CD4-positive, alpha-beta T cell (primary cell): ENCODE measurements at places on chromosomes 11 and 22.

DNA sequence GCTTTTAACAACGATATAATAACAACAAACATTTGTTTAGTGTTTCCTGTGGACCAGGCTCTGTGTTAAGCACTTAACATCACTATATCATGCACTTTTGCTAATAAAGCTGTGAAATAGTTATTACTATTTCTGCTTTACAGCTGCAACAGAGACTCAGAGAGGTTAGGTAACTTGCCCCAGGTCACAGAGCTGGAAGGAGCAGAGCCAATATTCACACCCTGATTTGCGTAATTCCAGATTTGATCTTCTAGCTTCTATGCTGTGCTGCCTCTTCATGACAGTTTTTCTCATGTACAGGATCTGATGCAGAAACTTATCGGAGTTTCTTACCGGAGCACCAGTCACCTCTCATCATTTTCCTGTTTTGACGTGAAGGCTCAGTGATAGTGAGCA is 33.6 kb upstream of the EHF start:
- no peak for DNase-seq

GRCh38 chr11:121711236-121711635 is 258.5 kb upstream of the SORL1-AS1 start:
- DNase-seq = no peak

DNA sequence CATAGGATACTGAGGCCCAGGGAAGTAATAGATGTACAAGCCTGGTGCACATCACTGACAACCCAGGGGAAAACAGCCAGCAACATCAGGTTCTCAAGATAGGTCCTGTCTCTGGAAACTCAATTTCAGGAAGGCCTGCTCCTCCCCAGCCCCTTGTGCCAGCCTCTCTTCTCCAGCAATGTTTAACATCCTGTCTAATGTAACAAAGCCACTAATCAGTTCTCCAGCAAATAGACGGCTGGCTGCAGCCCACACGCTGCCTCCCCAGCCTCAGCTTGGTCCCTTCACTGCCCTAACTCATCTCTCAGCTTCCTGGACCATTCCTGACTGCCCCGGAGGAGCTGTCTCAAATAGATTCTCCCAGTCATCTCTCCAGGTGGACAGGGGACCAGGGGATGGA is 37.8 kb downstream of the RPL27A start:
- DNase-seq = no peak

DNA sequence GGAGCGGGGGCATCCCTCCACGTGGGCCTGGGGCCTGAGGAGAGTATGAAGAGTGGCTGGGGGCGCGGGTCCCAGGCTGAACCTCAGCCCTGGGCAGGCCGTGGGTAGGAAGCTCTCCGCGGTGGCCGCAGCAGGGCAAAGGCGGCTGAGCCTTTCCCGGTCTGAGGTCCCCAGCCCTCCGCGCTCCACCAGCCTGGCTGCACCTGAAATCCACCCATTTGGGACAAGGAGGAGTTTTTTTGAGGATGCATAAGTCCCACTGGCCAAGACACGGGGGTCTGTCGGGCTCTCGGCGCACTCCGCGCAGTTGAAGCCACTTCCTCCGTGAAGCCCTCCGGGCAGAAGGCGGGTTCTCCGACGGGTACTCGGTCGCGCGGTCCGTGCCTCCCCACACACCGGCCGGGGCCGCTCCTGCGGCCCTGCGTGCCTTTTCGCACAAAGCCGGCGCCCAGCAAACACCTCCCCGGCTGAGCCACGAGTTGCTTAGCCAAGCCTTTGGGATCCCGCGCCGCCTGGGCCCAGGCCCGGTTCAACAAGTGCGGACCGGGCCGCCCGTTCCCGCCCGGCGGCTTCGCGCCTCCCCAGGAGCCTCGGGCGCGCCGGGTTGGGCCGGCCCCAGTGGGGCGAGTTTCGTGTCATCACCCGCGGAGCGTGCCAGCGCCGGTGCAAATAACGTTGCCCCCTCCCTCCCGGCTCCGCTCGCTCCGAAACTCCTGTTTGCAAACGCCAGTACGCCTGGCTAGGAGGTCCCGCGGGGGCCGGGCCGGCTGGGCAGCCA is 666 bp upstream of the OVOL1 start:
- no peak for DNase-seq

DNA sequence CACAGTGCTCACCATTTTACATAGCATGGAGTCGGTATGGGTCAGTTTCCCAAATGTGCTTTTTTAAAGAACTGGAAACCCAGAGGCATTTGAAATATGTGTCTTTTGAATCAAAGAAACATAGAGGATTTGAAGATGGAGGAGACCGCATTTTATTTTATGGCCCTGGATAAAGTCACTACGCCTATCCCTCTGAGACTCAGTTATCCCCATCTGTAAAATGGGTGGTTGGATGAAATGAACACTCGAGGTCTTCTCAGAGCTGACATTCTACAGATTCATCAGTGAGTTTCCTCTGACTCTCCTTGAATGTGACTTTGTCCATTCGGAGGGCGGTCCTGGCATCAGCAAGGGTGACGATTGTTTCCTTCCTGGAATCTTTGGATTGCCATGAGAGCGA is 135.1 kb downstream of the MIAT start:
- no peak for DNase-seq

DNA sequence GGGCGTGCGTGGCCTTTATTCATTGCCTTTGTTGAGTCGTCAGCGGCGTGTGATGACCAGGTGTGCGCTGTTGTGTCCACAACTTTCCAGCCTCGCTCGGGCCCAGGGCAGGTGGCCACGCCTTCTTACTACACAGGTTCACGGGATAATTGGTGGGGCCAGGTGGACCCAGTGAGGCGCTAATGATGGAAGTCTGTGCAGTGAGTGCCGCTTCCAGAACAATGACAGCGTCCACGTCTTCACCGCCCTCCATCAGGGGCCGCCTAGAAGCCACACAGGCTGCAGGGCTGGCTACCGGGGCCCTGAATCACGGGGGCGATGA is 1197.3 kb downstream of the BRD1 start:
- no peak for DNase-seq
